ENCODE measurements at places on chromosomes 7 and 10.

GRCh38 chr7:102460467-102460866, 4.2 kb downstream of the ALKBH4 start:
- DNase-seq, result no peak

DNA sequence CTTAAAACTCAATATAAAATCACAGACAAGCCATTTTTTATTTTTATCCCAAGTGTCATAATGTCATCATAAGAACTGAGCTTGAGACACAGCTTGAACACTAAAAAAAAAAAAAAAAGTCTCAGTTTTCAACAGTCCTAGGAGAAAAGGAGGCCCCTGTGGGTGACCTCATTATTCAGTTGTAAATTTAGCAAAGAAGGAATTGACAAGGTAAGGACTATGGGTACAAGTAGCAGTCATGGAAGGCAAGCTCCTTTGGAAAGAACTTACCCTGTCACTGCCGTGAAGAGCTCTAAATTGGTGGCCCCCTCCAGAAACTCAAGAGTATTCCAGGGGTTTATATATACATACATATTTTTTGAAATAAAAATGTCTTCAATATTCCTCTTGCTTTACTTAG, 864.4 kb upstream of the KCND2 start:
- no peak for DNase-seq

DNA sequence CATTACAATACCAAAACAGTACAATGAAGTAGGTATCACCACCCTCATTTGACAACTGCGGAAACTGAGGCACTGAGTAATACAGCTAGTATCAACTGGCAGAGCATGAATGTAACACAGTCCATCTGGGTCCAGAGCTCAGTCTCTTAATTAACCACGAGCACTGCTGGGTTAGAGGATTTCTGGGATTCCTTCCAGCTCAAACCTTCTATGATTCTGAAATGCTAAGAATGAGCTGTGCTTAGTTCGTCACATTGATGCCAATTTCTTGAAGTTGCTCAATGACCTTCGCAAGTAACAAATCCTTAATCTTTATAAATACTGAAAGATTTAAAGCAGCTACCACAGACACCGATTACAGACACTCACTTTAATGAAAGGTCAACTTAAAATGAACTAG, 62.5 kb downstream of the SGMS1 start:
- peak; percentile 47 for DNase-seq

- no peak for DNase-seq
Measured at GRCh38 chr10:118729200-118729599, 25.6 kb downstream of the CACUL1 start.
